ENCODE measurements at places on chromosomes 2 and 18. TPM values are rescaled to one million over a fixed set of nuclear protein-coding genes. Genes with fewer than 3 reads are reported as not detected.

Gene CCBE1
- not detected for total RNA-seq

GRCh38 chr2:232478571-232479340, 8.9 kb downstream of the ECEL1 start:
- DNase-seq = no peak

DNA sequence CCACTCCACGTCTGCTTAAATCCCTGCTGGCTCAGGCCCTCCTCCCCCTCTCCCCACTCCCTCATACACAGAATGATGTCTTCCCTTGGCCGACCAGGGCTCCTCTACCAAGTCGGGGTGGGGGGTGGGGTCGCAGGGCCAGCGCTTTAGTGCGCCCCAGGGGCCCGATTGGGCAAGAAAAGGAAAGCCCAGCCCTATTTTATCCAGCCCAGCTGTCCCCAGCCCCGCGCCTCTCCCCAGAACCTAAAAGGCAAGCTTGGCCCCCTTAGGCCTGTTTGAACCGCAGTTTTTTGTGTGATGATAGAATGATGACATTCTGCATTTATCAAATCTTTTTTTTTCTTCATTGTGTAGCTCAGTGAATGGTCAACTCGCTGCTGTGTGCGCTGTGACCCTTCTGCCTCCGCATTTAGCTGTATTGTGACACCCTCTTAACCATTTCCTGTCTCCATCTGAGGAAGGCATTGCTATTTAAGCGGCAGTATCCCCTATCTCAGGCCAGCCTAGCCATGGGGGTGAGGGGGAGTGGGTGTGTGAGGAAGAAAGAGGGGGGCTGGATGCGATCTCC, 231.4 kb downstream of the HAUS1 start:
- no peak for DNase-seq

GRCh38 chr2:208643145-208643544, 236.6 kb downstream of the PTH2R start:
- no peak for DNase-seq

DNA sequence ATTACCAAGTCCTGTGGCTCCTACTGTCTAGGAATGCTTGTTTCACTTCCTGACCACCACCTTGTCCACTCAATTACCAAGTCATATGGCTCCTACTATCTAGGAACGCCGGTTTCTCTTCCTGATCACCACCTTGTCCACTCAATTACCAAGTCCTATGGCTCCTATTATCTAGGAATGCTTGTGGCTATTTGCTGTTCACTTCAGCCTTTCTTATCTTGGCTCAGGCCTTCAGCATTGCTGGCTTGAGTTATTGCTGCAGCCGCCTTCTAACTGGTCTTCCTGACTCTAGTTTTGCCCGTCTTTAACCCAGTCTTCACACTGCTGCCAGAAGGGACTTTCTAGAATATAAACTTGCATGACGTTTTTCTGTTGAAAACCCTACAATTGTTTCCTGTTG, 82.5 kb upstream of the GAREM1 start:
- DNase-seq = no peak

Gene CYS1
- not detected for total RNA-seq

Gene GPATCH11
- total RNA-seq = 18.2 TPM

- no peak for DNase-seq
These were observed 180.4 kb downstream of the FAM124B start for GRCh38 chr2:224221455-224221913.
